ENCODE measurements at places on chromosomes 12 and 14.

GRCh38 chr14:84527706-84528105 lies 1002.2 kb upstream of the FLRT2 start:
- DNase-seq = no peak

- DNase-seq = peak; percentile 22
Observed at GRCh38 chr14:58239244-58240195, 5.1 kb upstream of the PSMA3 start.

DNA sequence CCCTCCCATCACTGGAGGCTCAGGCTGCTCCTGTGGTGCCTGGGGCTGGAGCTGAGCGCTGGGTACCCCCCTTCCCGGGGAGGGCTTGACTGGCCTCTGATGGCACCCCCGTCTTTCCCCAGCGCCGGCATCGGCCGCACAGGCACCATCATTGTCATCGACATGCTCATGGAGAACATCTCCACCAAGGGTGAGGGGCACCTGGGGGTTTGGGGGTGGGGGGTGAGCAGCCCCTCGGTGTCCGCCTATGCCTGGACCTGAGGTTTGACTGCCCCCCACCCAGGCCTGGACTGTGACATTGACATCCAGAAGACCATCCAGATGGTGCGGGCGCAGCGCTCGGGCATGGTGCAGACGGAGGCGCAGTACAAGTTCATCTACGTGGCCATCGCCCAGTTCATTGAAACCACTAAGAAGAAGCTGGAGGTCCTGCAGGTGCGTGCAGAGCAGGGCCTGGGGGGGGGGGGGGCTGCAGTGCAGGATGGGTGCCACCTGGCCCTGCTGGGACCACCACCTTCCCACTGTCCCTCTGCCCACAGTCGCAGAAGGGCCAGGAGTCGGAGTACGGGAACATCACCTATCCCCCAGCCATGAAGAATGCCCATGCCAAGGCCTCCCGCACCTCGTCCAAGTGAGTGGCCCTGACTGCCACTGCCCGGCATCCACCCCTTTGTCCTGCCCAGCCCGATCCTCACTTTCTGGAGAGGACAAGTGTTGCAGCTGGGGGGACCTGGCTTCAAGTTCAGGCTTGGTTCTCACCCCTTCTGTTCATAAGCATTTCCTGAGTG lies 8.8 kb downstream of the PTPN6 start:
- no peak for DNase-seq

- DNase-seq = no peak
Observed at GRCh38 chr12:47236109-47236714, 156.5 kb upstream of the AMIGO2 start.

DNA sequence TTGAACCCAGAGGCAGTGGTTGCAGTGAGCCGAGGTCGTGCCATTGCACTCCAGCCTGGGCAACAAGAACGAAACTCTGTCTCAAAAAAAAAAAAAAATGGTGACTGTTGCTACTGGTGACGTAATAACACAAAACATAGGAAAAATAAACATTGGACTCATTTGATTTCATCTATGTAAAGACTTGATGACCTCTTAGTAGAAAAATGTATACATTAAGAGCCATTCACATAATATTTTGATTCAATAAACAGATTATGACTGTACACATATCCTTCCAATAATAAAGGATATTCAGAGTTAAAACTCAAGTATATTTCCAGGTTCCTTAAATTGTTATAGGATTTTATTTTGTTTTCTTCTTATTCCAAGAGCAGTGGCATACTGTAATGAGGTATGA lies 65.7 kb upstream of the AEBP2 start:
- no peak for DNase-seq

- no peak for DNase-seq
Observed at GRCh38 chr12:101459642-101460346, 15.3 kb upstream of the SPIC start.

- DNase-seq = peak; percentile 54
Observed at GRCh38 chr14:75429562-75429961, 1.7 kb downstream of the JDP2 start.

- no peak for DNase-seq
Observed at GRCh38 chr12:29425722-29426121, 44.8 kb upstream of the ERGIC2 start.

Data from caudate nucleus (tissue), 63 donors.